ENCODE measurements at places on chromosomes 7 and 10. TPM values are rescaled to one million over a fixed set of nuclear protein-coding genes. Genes with fewer than 3 reads are reported as not detected.

WDR86 gene
- not detected for total RNA-seq

DYNC1I1 gene
- not detected for total RNA-seq

RFC2 gene
- total RNA-seq, result 89.1 TPM

TMEM196 gene
- total RNA-seq, result not detected

PLEKHA8 gene
- total RNA-seq, result 10.6 TPM

ZNF425 gene
- 1.2 TPM for total RNA-seq

EN2 gene
- total RNA-seq, result not detected

GRCh38 chr10:55266797-55267196, 465.8 kb upstream of the PCDH15 start:
- no peak for DNase-seq

DNA sequence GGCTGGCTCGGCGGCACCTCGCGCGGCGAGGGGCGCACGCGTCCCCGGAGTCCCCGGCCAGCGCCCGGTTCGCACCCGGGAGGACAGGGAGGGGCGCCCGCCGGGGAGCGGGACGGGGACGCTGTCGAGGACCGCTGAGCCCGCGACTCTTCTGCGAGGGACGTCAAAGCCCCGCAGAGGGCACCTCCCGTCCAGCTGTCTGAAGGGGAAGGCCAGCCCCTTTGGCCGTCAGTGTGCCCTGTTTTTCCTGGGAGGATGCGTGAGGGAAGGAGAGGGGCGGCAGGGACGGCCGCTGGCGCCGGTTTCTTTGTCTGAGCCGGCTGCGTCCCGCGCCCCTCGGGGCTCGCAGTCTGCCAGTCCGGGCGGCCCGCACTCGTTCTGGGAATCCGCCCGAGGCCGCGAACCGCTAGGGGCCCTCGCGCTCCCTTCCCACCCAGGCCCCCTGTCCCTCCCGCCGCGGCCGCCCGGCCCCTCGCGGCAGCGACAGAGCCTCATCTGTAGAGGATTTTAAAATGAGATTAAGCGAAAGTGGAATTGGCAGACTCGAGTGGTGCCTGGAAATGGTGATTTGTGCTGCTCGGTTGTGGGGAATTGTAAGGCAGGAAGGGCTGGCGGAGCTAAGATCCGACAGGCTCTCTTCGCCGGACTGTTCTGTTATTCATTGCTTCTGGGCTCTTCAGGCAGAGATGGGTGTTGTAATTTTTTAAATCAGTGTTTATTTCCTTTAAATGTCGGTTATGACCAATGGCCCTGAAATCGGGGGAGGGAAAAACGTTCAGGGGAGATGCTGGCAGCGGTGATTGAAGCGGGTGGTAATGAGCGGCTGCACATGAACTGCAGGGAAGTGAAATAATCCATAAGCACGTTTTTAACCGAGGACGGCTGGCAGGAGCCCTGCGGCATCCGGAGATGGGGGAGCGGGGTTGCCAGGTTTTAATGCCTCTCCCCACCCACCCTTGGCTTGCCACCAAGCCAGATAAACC, 618 bp upstream of the RELN start:
- no peak for DNase-seq

DNA sequence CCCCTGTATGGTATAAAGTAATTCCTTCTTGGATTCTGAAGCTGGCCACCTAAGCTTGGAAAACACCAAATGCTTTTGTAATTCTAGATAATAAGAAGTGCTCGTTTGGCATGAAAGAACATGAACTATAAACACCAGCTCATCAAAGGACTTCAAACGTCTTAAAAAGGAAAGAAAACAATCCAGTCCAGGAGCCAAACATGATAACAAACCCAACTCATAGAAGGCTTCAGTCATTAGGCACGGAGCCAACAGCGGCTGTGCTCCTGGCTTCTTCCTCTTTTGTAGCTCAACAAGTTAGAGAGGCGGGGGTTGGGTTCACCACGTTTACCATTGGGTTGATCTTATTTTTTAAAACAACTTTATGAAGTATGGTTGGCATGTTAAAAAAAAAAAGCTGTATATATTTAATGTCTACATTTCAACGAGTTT, 56.4 kb upstream of the ECHDC3 start:
- no peak for DNase-seq

GRCh38 chr10:131865223-131865917, 35.4 kb upstream of the PPP2R2D start:
- no peak for DNase-seq

GRCh38 chr10:8978100-8978499, 923.6 kb downstream of the GATA3 start:
- no peak for DNase-seq

DNA sequence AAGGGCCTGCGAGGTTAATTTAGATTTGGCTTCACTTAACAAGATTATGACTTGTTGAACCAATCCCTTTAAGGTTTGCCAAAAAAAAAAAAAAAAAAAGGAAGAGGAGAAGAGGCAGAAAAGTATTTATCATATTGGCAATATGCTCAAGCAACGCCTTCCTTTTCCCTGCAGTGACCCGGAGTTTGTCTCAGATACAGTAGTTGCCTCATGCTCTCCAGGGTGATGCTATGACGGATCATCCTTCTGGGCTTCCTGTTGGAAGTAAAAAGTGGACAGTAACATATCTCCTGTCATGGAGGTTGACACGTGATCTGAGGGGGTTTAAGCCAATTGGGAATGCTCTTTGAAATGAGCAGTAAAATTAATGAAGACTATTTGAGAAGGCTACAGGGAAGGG, 117.3 kb downstream of the BMPER start:
- no peak for DNase-seq

- no peak for DNase-seq
Observed at GRCh38 chr7:131950758-131951157, 394.3 kb upstream of the PODXL start.

DNA sequence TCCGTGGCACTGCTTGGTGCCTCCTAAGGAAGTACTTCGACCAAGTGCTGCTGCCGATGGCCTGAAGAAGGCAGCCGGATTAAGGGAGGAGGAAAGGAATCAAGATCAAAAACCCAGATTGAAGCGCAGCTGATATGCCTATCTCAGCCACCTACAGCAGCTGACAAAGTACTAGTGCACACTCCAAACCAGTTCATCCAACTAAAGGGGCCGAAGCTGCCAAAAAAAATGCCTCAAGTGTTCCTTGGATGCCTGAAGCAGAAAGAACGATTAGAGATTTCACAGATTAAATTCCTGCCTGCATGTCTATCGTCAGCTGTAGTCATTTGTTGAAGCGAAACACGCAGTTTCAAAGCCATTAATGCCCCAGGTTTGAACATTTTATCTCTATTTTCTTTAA, 65.7 kb downstream of the TNRC18 start:
- DNase-seq, result no peak

DNA sequence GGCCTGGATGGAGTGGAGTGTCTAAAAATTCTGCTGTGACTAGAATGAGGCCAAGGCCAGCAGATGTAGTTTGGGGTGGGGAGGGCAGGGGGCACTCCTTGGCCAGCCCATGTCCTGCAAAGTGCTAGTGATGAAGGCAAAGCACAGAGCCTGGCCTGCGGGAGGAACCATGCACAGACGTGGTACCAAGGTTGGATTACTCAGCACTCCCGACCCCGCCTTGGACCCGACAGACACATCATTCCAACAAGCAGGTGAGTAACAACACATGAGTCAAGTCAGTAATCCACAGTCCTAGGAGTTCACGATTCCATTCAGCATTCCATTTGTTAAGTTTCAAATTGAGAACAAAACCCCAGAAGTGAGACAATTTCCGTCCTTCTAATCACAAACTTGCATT, 317.3 kb downstream of the TCERG1L start:
- no peak for DNase-seq

DNA sequence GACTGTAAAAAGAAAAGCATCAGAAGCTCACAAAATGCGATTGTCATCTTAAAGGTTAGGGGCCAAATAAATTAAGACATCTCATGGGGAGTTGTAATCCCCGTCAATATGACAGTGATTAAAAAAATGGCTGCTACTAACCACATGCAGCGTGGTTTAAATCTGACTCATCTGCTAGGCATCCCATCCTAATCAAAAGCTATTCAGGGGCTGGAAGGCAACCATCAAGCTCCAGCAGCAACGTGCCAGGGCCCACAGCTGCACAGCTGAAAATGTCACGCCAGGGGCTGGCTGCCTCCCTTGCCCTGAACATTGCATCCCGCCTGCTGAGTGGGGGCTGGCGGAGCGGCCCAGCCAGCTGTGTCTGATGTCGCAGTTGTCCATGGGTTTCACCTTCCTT, 66.3 kb upstream of the FRMD4A start:
- no peak for DNase-seq

DNA sequence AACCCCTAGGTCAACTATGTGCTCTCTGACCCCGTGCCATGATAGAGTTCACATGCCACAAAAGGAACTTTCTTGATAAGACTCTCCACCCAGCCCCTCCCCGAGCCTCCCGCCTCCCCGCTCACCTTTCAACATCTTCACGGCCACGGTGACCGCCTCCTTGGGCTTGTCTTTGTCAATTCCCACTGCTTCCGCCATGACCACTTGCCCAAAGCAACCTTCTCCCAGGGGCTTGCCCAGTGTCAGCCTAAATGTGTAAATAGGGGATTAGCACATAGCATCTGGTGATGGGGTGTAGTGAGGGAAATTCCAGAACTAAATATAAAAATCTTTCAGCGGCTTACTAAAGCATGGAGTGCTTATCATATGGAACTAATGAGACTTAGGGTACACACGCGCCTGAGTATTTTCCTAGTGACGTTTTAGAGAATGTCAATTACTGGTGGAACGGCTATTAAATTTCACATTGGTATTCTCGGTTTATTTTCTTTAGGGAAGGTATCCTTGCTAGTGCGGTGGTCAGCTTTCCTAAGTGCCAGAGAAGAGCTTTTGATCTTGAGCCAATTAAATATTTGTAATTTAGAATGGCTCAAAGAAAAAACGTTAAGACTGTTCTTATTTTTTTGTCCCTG, 97.4 kb downstream of the FGFR2 start:
- DNase-seq, result no peak

- DNase-seq, result no peak
Observed at GRCh38 chr7:155410431-155410830, 47.5 kb upstream of the EN2 start.

GRCh38 chr10:90858461-90858968, 676 bp upstream of the HTR7 start:
- no peak for DNase-seq

- no peak for DNase-seq
Observed at GRCh38 chr10:60139798-60140566, 233.6 kb upstream of the CCDC6 start.

- DNase-seq, result no peak
Observed at GRCh38 chr7:3641582-3641981, 340.5 kb downstream of the SDK1 start.

- DNase-seq, result no peak
Observed at GRCh38 chr7:116543664-116544063, 18.8 kb downstream of the CAV1 start.

GRCh38 chr10:106832846-106833245, 331.7 kb downstream of the SORCS1 start:
- no peak for DNase-seq

GRCh38 chr10:13792006-13792405, 205.2 kb downstream of the PRPF18 start:
- no peak for DNase-seq

DNA sequence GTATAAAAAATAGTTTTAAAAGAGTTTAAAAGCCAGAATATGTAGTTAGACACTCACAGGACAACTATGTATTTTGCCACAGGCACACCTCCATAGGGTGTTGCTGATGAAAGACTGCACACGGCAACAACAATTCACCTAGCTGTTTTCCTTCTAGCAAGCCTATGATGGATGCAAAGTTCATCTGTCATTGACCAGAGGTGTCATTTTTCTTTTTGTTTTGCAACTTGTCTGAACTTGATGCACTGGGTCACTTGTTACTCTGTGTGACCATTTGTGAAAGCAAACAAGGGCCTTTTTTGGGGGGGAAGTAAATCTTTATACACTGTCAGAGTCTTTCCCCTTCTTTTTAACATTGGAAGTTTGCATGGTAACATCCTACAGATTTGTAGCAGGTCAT, 258.0 kb upstream of the SEMA3A start:
- no peak for DNase-seq

- DNase-seq, result no peak
Observed at GRCh38 chr10:72794260-72794659, 99.3 kb upstream of the OIT3 start.

DNA sequence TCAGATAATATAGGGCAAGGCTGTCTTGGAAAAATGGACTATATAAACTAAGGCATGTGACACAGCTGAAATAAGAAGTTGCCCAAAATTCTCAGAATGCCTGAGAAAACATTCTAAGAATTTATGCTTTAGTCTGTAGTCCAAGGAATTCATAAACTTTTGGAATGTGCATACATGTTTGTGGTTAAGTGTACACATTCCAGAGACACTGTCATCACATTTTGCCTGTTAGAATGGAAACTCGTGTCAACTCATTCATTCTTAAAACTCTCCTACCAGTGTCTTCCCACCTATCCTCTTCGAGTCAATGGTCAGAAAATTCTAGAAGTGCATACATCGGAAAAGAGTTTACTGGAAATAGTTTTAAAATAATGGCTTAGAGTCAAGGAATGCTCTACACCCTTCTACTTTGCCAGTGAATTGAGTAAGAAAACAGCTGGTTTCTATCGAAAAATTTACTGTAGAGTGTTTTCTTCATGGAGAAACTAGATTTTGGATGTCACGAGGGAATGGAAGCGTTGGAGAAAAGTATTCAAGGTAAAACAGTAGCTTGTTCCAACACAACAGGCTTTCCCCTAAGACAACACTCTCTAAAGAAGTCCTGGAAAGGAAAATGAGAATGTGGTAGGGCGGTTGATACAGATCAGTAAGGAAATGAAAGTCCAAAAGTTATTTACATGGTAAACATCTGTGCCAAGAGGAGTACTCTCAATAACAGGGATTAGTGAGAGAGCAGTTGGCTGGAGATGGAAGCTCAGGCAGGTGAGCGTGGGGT, 1177.6 kb upstream of the C7orf33 start:
- DNase-seq, result no peak

DNA sequence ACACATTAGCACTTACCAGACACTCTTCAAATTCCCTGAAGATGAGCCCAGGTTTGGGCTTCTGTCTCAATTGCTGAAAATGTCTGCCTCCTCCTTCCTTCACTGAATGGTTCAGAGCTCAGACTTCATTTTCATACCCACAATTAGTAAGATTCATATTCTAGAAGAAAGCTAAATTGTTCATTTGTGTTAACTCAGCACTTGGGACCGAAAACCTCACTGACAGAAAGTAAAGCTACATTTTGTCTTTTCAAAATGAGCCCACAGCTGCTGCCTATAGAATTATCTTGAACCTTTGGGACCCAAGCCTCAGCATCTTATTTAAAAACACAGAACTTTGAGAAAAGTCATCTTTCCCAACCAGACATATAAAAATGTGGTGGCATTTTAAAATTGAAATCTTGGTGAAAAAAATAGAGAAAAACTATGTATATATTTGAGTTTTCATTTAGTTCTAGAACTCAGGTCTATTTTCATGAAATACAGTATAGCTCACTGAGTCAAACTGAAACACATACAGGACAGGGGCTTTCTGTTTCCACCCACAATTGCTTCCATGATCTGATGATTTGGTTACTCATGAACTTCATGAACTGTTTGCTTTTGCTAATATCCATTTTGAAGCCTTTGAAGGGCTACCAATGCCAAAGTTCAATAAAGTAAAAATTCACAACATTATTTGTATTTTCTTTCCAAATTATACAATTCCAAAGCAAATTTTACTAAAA, 119.1 kb upstream of the PFKP start:
- DNase-seq, result no peak
